ENCODE measurements at places on chromosomes 1 and 21. TPM values are rescaled to one million over a fixed set of nuclear protein-coding genes. Genes with fewer than 3 reads are reported as not detected.

LCE2C gene
- total RNA-seq, result not detected

JAM2 gene
- 28.4 TPM for total RNA-seq

SLAMF9 gene
- not detected for total RNA-seq

DYRK3 gene
- 24.5 TPM for total RNA-seq

LRRC3 gene
- 6.4 TPM for total RNA-seq

CDCA8 gene
- 3.6 TPM for total RNA-seq

MYBPH gene
- total RNA-seq, result not detected

ANGPTL3 gene
- total RNA-seq, result not detected

NBL1 gene
- total RNA-seq, result 12.5 TPM

GRCh38 chr21:17679002-17679600 is 66.4 kb upstream of the BTG3 start:
- peak; percentile 31 for DNase-seq

DNA sequence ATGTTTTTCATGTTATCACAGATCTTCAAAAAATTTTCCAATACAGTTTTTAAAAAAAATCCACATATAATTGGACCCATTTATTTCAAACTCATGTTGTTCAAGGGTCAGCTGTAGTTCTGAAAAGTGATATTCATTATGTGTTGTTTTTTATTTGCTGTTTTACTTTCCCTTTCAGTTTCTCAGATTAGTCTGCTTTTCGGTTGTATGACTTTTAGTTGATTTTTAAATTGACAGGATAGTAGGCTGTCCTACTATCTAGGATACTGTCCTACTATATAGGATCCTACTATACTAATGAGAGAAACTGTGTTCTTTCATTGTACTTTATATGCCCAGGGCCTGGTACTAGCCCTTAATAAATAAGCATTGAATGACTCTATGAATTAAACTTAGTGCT is 33.6 kb upstream of the GPR52 start:
- no peak for DNase-seq

- no peak for DNase-seq
Observed at GRCh38 chr1:116827607-116828105, 73.4 kb downstream of the CD2 start.

GRCh38 chr21:39349211-39350093 is 564 bp upstream of the HMGN1 start:
- DNase-seq, result peak; percentile 97

DNA sequence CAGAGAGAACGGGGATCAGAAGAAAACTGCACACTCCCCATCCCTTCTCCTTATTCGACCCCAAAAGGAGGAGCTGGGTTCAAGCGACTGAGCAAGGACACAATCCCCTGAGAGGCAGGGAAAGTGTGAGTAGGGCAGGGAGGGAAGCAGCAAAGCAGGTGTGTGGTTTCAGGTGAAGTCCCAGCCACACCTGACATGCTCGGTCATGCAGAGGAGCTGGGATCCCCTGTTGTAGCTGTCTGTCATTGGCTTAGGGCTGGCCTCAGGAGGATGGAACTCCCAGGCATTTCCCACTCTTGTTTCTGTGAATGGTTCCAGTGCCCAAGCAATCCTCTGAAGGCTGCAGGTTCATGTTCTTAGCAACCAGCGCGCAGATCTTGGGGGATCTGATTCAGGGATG is 150.7 kb downstream of the DSCAM start:
- DNase-seq, result no peak

GRCh38 chr1:14928412-14928811 is 225.1 kb upstream of the TMEM51 start:
- DNase-seq, result no peak

DNA sequence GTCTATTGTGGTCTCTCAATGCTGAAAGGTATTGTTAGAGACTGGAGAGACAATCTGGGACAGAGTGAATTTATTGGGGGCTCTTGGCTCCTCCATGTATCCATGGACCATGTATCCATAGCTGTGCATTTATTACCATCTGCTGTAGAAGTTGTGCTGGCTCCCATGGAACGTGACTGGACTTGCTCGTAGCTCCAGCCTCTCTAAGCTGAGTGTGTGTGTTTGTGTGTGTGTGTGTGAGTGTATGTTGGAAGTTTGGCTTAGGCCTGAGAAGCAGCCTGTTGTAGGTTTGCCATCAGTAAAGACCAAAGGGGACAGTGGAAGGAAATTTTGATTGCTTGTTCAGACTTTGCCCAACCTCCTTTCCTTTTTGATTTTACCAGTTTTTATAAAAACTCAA is 105.7 kb upstream of the USP24 start:
- no peak for DNase-seq

GRCh38 chr1:16181887-16182719 is 26.2 kb upstream of the EPHA2 start:
- DNase-seq, result no peak

DNA sequence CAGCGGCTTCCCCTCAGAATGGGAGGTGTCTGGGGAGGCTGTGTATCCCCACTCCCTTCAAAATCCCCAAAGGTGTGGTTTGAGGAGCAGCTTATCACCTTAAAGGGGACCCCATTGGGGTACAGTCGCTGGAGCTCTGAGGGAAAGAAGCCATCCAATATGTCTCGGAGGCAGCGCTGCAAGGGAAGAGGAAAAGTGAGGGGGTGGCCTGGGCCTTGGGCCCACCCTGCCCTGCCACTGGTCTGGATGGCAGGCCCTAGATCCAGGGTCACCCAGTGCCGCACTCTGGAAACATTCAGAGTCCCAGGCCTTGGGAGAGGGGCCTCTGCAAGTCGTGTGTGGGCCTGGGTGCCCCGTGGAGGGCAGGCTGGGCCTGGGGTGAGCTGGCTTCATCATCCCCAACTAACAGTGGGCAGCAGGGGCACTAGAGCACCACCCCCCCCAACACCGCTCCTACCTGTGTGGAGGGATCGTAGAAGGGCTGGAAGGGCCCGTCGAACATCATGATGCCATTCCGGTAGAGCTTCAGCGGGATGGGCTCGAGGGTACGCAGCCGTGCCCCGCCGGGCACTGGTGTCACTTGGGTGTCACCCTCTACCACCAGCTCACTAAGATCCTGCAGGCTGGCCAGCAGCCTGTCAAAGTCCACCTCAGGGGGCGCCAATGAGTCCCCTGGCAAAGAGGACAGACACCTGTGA is 5.6 kb downstream of the SH3BGRL3 start:
- DNase-seq, result no peak

GRCh38 chr1:109356915-109357314 is 40.8 kb downstream of the SORT1 start:
- DNase-seq, result no peak

DNA sequence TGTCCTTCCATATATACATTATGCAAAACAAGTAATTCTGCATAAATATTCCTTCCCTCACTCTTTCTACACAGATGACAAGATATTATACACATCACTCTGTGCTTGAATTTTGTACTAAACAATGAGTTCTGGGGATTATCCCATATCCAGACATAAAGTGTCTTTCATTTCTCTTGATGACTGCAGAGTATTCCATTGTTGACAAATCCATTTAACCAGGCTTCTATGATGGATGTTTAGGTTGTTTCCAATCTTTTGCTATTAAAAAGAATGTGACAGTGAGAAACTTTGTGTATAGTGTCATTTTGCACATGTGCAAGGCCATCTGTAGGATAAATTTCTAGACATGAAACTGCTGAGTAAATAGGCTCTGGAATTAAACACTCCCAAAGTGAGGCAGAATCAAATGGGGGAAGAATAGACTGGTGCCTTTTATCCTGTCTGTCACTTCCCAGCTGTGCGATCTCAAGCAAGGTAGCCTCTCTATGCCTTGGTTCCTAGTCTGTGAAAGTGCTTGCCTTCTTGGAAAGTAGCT is 29.9 kb upstream of the ATP2B4 start:
- no peak for DNase-seq

DNA sequence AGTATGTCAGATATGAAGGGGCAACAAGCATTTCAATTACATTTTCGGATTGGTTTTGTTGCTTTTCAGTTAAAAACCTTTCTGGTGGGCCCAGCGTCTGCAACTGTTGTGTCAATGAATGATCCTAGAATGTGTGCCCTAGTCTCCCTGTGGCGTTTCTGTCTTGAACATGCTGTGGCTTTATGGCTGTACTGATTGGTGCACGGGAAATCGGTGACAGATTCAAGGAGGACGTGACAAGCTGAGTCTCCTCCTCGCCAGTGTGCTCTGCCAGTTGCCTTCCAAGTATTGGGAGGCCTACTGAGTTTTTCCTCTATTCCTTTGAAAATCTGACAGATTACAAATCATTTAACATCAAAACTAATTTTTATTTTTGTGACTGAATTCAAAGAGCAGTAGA is 127.6 kb downstream of the ZP4 start:
- peak; percentile 2 for DNase-seq

GRCh38 chr1:197198911-197199310 is 52.4 kb upstream of the ASPM start:
- no peak for DNase-seq

DNA sequence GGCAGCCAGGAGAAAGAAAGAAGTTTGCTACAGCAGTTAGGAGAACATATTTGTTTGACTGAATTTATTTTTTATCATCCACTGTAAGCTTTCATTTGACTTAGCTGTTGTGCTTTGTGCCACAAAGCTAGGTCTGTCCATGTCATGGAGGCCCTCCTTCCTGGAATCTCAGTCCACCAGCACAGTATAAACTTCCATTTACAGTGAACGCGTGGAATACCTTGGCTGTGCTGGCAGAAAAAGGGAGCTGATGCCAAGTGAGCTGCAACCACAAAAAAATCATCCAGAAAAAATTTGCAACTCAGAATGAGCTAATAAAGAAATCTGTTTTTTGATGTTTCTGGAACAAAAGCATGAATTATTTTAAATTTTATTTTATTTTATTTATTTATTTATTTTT is 72.6 kb downstream of the ATP6V1G3 start:
- no peak for DNase-seq
